T47D (cell line): ENCODE measurements at places on chromosomes 16 and 17.

- DNase-seq = no peak
These were observed 49.2 kb upstream of the CBFA2T3 start for GRCh38 chr16:89026121-89026612.

DNA sequence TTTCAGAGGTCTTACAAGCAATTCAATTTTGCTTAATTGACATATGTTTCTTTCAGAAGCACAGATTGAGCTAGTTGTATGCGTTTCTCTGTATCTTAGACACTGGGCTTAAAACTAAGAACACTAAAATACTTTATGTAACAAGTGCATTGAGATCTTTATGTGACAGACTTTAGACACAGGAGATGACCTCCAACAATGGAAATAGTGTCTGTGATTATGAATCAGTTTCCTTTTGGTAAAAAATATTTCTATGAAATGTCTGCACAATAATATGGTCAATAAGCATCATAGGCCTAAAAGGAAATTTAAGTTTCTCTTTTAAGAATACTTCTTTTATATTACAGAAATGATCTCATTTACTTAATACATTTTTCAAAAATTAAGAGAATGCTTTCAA is 153.2 kb downstream of the SKAP1 start:
- DNase-seq = no peak

- peak; percentile 78 for DNase-seq
These were observed 3.0 kb downstream of the PFN1 start for GRCh38 chr17:4945176-4945943.

DNA sequence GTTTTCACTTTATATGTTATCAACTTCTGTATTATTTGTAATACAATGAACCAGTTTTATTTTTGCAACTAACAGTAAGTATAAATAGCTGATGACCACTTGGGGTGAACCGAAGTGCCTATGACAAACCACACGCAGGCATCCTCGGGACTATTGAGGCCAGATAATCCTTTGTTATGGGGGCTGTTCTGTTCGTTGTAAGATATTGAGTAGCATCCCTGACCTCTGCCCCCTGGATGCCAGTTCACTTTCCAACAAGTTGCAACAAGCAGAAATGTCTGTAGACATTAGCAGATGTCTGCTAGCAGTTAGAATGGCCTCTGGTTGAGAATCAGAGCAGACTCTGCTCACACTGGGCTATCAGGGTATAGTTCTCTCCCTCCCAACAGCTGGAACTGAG is 277.0 kb downstream of the WWOX start:
- no peak for DNase-seq

- peak; percentile 28 for DNase-seq
These were observed 31.6 kb downstream of the SERPINF1 start for GRCh38 chr17:1793447-1793806.

DNA sequence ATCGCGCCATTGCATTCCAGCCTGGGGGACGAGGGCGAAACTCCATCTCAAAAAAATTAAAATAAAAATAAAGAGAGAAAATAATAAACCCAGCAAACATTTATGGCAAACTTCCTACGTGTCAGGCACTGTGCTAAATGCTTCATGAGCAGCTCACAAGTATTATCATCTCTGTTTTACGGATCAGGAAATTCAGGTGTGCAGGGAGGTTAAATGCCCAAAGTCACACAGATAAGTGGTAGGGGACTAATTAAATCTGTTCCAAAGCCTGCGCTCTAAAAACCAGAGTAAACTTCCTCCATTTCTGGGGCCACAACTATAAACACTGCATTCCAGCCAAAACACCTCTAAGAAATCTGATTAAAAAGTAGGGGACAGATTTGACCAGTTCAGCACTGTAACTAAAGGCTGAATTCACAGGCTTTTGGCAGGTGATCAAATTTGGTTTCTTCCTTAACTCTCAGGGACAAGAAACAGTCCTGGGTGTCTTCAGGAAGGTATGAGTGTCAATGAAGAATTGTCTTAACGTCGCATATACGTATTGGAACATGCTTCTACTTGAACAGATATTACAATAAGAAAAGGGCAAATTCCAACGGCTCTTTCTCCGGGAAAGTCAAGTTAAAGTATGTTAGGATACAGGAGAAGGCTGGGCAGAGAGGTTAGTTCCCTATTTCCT is 996 bp downstream of the STRADA start:
- DNase-seq = peak; percentile 21

GRCh38 chr16:12584488-12585233 is 219.0 kb downstream of the CPPED1 start:
- DNase-seq = no peak

- no peak for DNase-seq
These were observed 280.9 kb upstream of the TNRC6C start for GRCh38 chr17:77677630-77678029.

DNA sequence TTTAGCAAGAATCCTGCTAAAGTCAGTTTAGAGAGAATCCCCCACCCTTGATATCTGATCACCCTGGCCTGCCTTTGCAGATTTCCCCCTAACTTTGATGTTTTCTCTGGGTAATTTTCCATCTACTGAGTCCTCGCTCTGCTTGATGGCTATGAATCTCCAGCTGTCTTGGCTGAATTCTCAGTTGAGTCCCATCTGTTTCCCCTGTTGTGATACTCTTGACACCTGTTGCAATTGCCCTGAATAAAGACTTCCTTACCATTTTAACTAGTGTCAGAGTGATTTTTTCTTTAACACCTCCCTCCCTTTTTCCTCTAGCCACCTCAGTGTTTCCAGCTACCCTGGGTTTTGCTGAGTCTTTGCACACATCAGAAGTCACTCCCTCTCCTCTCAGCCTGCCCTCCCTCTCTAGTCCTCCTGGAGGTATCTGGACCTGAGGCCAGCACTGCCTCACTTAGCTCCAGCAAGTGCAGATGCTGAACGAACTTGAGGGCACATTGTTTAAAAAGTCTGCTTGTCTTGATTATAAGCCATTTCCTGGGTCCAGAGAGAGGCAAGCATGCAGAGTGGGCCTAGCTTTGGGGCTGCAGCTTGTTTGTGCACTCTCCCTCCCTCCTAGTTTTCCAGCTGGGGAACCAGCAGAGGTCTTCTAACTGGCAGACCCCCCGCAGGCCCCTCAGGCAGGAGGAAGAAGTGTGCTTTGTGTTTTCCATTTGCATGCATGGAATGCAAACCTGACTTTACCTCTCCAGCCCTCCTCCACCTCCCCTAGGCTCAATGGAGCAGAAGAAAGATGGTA is 33.2 kb downstream of the SPACA3 start:
- DNase-seq = no peak

DNA sequence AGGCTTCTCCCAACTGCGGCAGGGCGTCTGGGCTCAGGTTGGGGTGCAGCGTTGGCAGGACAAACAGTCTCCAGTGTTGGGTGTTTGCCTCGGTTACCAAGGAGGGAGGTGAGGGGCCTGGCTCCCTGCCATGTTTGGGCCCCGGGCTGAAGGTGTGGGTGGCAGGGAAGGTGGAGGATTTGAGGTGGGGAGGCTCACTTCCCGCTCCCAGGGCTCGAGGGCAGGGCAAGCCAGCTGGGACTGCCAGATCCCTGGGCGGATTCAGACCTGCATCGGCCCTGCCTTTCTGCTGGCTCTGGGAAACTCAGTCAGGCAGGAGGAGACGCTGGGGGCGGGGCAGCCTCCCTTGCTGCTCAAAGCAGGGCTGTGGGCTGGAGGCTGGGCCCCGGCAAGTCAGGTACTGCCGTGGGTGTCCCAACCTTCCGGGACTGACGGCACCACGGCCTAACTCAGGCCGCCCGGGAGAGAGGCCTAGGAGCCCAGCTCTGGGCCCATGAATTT is 31.3 kb upstream of the KRT17 start:
- peak; percentile 98 for DNase-seq

- DNase-seq = no peak
These were observed 19.0 kb downstream of the ABCC12 start for GRCh38 chr16:48136547-48137360.

- DNase-seq = no peak
These were observed 57.4 kb downstream of the HS3ST3A1 start for GRCh38 chr17:13544292-13544691.

DNA sequence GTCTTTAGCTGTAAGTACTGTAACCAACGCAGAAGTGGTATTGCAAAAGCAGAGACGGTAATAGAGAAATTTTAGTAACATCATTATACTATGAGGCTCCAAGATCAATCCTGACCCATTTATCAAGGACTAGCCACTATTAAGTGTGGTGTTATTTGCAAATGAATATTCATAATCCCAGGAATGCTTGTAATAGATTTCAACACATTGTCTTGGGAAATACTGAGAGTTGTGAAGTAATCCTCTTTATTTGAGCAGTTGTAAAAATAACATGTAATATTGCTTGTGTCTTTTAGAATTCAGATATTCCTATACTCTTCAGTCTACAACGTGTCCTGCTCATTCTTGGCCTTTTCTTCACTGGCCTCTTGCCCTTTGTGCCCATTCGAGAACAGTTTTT is 46.4 kb downstream of the GDPD1 start:
- DNase-seq = no peak

DNA sequence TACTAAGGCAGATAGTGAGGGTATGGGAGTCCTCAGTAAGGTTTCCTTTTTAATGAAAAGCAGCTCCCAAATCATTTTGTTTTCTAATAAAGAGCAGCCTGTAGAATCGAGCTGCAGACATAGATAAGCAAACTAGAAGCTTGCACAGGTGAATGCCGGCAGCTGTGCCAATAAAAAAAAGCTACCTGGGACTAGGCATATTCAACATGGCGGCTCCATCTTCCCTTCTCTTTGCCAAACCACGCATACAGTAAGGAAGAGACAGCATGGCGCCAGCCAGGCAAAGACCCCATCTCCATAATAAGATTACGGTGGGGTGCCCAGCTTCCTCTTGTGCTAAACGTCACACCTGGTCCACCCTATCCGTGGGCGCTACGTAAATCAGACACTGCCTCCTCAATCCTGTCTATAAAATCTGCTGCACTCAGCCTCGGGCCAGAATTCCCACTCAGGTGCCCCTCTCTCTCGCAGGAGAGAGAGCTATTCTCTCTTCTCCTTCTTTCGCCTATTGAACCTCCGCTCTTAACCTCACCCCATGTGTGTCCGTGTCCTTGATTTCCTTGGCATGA is 92.7 kb upstream of the FA2H start:
- DNase-seq = no peak

- peak; percentile 87 for DNase-seq
These were observed 3.3 kb downstream of the COL1A1 start for GRCh38 chr17:50198026-50198669.

DNA sequence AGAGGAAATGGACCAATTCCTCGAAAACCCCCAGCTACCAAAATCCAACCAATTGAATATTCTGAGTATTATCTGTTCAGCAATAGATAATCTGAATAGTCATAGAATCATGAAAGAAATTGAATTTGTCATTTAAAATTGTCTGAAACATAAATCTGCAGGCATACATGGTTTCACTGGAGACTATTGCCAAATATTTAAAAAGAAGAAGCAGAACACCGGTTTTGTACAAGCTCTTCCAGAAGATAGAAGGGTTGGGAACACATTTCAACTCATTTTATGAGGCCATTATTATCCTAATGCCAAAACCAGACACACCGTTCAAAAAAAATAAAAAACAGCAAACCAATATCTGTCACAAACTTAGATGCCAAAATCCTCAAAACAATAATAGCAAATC is 195.5 kb downstream of the RPTOR start:
- no peak for DNase-seq

DNA sequence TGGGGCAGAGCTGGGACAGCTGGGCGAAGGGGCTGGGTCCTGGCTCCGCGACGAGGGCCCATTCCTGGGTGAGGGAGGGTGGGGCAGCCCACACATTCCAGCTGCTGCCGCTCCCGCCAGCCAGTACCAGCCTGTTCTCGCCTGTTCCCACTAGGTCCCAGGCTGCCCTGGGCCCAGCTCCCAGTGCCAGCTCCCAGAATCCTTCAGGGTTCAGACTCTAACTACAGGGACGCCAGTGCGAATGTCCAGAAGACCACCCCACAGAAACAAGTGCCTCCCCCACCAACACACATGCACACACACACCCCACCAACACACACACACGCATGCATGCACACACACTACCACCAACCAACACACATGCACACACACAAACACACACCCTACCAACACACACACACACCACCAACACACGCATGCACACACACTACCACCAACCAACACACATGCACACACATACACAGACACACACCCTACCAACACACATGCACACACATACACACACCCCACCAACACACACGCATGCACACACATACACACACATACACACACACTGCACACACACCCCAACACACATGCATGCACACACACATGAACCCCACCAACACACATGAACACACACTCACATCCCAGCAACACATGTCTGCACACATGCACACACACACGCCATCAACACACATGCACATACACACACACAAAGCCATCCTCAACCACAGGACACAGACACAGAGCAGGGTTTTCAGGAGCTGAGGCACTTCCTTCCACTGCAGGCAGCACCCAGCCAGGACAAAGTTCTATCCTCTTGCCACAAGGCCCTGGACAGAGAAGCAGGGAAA is 27.5 kb upstream of the KRT17 start:
- DNase-seq = no peak

- no peak for DNase-seq
These were observed 9.0 kb downstream of the DNAAF8 start for GRCh38 chr16:4743226-4743878.

DNA sequence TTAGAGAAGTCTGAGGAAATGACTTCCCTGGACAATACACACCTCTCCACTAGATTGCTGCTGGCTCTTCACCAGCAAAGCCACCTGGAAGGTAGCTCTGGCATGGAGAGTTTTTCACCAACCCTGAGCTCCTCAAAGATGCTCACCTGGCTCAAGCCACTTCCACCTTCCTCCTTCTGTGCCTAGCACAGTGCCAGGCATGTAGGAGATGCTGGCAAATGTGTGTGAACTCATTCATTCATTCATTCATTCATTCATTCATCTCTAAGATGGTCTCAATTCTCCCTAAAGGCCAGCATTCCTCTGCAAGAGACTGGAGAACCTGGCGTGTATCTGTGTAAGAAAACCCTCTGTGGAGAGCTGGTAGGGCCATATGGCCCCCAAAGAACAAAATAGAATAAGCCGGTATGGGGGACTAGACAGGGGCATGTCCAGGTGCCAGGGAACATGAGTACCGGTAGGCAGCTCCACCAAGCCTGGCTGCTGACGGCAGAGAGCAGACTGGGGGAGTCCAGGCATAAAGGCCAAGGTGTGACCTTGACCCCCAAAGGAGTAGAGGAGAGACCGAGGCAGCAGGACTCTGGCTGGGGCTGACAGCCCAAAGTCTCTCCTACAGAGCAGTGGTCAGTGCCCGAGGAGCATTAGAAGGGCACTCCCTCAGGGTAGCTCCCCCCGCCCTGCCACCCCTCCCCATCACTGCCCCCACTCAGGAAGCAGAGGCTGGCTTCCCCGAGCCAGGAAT is 132.2 kb upstream of the TNRC6C start:
- DNase-seq = no peak
